BE2C (cell line): ENCODE measurements at places on chromosomes 1 and 21.
A peak's percentile ranks its signal among the peaks of the same experiment; 100 is the strongest.

DNA sequence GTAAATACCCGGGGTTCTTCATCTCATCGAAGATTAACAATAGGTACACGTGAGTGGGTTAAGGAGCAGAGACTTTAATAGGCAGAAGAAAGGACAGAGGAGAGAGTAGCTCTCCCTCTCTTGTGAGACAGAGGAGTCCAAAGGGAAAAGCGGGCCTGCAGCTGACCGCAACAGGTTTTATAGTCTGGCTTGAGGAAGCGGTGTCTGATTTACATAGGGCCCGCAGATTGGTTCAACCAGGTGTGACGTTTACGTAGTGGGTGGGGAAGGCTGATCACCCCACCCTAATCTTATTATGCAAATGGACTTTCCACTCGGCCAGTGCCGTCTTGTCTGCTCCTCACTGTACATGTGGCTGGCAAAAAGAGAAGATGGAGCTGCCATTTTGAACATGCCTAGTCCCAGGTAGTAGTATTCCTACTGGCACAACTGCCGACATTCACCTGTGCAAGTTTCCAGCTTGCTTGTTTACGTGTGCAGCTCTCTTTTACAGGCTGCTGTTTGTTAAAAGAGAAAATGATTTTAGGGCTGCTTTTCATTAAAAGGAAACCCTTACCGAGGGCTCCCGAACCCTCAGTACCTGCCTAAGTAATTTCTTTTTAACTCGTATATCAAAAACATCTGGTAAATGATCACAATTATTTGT lies 10.6 kb downstream of the CDC14A start:
- DNase-seq = peak; percentile 94

DNA sequence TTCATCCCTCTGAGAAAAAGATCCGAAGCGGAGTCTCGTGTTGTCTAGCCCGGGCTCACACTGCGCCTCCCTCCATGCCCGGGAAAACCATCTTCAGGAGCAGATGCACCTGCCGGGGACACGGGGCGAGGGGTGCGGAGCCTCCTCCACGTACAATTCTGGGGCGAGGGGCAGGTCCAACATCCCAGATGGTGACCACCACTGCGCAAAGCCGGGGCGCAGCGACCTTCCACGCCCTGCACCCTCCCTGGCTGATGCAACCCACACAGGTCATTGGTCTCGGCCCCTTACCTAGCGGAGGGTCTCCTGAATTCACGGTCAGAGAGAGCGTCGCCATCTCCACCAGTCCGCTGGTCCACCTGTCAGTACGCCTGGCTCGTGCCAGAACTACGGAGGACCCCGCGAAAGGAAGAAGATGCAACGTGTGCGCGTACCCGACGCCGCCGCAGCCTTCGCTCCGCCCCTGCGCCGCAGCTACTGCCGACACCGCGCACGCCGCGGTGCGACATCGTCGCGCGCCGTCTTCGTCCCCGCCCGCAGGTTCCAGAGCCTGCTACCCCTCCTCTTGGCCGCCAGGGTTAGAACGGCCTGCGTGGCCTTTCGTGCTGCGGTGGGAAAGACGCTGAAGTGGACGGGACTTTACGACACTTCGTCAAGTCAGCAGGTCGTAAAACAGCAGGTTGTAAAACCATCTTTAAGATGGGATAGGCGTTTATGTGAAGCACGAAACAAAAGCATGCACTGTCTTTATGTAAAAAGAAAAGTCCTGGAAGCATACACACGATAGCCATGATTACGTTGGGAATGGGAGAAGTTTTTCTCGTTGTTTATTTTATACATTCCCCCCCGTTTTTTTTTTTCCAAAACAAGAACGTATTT lies at the start of gene EPRS1:
Gene EPRS1 (minus strand): TSS at position 454 of the 879 bp plus-strand sequence. CDS start 117 bp downstream, at position 337.
- DNase-seq = peak; percentile 94

- DNase-seq = no peak
These were observed 3.5 kb upstream of the TRIT1 start for GRCh38 chr1:39886757-39887231.

GRCh38 chr1:212238552-212238951 lies 46.7 kb upstream of the PPP2R5A start:
- no peak for DNase-seq

DNA sequence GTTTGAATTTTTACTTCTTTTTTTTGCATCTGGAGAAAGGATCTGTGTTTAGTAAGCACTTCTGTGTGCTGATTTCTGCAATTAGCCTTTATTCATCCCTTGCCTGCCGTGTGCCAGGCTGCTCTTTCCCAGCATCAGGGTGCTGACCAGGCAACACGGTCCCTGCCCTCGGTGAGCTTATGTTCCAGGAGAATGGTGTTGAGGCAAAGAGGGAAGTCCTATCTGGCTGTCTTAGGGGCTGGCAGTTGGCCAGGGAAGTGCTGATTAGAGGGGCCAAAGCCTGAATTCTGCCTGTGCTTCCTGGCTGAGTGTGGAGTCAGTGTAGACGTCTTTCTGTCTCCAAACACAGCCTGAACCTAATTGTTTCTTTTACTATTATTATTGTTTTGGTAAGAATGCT lies 187.1 kb downstream of the CAMTA1 start:
- DNase-seq = no peak

DNA sequence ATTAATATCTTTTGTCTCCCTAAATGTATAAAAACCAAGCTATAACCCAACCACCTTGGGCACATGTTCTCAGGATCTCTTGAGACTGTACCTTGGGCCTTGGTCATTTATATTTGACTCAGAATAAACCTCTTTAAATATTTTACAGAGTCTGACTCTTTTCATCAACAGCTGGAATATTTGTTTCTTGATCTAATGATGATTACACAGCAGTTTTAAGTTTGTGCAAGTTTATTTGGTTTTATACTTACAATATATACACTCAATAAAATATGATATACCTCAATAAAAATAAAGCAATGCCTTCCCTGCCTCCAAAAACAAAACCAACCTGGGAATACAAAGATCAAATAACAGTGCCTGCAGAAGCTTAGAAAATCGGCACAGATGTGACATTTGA lies 22.0 kb downstream of the LEPR start:
- DNase-seq = no peak

DNA sequence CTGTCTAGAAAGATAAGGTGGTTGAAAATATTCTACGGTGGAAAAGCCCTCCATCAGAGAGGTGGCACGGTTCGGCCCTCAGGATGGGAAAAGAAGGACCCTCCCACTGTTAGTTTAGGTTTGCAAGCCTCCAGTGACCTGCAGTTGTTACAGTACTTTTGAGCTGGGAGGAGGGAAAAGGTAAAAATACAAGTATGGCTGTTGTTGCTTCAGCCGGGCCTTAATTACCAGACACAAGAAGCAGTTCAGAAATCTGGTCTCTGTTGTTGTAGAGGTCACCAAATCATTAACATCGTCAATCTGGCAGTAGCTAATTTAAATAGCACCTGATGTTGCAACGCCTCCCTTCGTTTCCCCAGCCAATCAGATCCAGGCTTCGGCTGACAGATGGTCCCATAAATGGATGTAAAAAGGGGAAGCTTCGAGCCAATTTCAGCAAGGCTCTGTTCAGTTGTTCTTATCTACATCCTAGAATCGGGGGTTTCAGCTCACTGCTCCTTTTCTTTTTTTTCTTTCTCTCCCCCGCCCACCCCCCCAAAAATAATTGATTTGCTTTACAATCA lies at the start of gene ELAVL4:
Gene ELAVL4 (plus strand): TSS at position 424 of the 563 bp plus-strand sequence. CDS start 270 bp downstream, outside the sequence.
- DNase-seq = peak; percentile 68

- no peak for DNase-seq
These were observed 53.2 kb upstream of the C1orf87 start for GRCh38 chr1:60126723-60127122.

DNA sequence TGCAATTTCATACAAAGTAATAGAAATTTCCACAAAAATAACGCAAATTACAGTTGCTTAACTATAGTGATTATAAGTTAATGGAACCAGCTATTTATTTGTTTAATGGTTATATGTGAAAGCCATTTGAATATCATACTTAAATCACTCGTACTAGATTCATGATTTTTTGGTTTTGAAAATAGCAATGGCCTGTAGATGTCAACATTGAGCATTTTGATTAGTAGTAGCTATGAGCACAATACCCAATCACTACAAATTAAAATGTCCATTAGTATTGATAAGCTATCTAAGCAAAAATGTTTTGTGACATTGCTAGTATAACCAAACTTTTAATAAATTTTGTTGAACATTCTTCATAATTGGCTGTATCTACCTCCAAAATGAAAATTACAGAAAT lies 10.0 kb downstream of the COL24A1 start:
- no peak for DNase-seq

DNA sequence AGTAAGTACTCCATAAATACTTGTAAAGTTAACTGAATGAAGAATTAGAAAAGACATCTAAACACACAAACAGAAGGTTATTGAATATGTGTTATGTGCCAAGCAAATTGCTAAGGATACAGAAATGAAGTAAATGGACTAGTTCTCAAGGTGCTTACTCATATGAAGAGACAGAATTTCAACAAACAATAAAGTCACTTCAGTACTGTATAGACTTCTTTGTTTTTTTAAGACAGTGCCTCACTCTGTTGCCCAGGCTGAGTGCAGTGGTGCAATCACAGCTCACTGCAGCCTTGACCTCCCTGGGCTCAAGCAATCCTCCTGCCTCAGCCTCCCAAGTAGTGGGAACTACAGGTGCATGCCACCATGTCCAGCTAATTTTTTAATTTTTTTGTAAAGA lies 57.3 kb downstream of the SERBP1 start:
- no peak for DNase-seq

GRCh38 chr1:224615861-224616755 lies at the start of gene CNIH3:
Gene CNIH3, plus strand, starts transcription at chr1:224616317. Its CDS starts 858 bp downstream, at chr1:224617175.
- DNase-seq = peak; percentile 55

GRCh38 chr1:4137621-4138415 lies 237.7 kb upstream of the C1orf174 start:
- no peak for DNase-seq

GRCh38 chr1:87980494-87980893 lies 651.8 kb downstream of the LMO4 start:
- no peak for DNase-seq
